ENCODE measurements at places on chromosomes 1 and 21.
A peak's percentile ranks its signal among the peaks of the same experiment; 100 is the strongest.

- no peak for DNase-seq
Observed at GRCh38 chr1:60255565-60255964, 182.0 kb upstream of the C1orf87 start.

GRCh38 chr1:4449972-4450371 lies 204.4 kb upstream of the AJAP1 start:
- DNase-seq: no peak

GRCh38 chr21:26070822-26071425 lies 99.6 kb downstream of the APP start:
- peak; percentile 37 for DNase-seq

DNA sequence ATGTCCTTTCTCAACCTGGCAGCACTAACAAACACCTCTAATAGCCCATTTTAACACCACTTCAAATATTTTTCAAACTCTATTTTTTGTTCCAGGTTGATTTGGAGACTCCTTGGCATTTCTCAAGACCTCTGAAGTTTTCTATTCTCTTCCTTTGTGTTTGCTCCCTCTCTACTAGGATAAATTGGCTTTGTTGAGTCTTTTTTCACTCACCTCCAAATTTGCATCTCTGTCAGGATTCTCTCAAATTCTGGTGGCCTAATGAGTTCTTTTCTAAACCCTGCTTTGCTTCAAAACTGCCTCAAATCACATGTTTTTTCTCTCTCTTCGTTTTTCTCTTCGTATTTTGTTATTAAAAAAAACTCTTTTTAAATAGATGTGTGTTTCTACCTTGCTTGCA lies 582.2 kb upstream of the ADGRL4 start:
- no peak for DNase-seq

- DNase-seq: no peak
Observed at GRCh38 chr1:184037849-184038591, 492 bp upstream of the COLGALT2 start.

- no peak for DNase-seq
Observed at GRCh38 chr1:162954824-162955223, 93.8 kb upstream of the CCDC190 start.

DNA sequence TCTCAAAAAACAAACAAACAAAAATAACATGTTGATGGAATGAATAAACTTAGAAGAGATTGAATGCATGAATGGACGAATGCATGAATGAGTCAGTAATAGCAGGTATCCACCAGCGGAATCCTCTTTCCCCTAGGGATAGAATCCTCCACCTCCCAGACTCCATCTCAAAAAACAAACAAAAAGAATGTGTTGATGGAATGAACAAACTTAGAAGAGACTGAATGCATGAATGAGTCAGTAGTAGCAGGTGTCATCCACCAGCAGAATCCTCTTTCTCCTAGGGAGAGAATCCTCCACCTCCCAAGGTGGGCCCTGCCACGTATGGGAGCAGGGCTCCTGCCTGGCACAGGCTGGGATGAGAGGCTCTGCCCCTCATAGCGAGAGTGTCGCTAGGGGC lies 26.8 kb upstream of the RNF19B start:
- DNase-seq: no peak

DNA sequence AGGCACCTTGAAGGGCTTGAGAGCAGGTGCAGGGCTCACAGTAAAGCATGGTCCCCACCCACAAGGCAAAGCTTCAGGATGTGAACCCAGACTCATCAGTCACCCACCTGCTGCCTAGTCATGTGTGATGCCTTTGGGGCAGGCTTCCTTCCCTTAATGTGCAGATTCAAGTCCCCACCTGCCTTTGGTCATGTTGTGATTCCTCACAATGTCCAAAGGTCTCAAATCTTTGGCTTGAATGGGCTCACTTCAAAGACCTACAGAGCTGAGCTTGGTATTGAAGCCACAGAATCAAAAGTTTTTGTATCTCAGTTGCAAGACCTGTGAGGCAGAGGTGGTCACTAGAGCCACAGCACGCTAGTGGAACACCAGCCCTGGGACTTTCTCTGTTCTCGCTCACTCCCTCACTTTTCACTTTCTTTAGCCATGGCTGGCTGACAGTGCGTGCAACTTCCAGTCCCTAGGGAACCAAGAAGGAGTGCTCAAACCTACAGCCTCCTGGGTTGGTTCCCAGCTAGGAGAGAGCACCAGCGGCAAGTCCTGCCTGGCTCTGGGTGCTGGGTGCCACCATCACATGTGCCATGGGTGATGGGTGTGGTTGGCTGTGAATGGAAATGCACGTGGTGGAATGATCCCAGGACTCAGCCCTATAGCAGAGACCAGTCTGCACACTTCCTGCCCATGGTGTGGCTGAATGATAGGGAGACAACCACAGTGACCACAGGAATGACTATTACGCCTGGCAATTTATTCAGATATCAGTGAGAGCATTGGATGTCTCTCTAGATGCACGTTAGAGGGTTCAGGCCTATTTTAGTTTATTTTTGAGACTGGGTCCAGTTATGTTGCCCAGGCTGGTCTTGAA lies 26.4 kb upstream of the CLIC6 start:
- DNase-seq: peak; percentile 88

- DNase-seq: no peak
Observed at GRCh38 chr21:45507523-45507875, 34.7 kb downstream of the SLC19A1 start.

GRCh38 chr1:212485913-212486618 lies 53.3 kb downstream of the NENF start:
- DNase-seq: peak; percentile 69

- peak; percentile 71 for DNase-seq
Observed at GRCh38 chr1:203678943-203679661, 52.5 kb downstream of the ATP2B4 start.

DNA sequence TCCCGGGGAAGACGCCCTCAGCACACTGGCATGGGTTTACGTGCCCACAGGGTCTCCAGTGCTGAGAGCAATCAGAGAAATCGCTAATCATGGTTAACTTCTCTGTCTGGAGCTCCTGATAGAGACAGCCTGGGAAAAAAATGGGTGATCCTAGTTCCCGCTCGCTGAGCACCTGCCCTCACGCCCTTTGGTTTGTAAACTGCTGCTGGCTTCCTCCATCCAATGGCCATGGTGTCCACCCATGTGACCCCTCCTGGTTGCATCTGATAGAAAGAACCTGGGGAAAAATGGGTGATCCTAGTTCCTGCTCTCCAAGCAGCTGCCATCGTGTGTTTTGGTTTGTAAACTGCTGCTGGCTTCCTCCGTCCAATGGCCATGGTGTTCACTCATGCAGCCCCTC lies 402.2 kb downstream of the PRDM2 start:
- no peak for DNase-seq

GRCh38 chr1:27145934-27146354 lies 9.0 kb downstream of the SLC9A1 start:
- DNase-seq: no peak

- no peak for DNase-seq
Observed at GRCh38 chr1:69791311-69791710, 223.6 kb downstream of the LRRC7 start.

Measured in hematopoietic multipotent progenitor cell treated with erythropoietin and hydrocortisone succinate and interleukin-3 and kit ligand, for 4 days (in vitro differentiated cells).